ENCODE measurements at places on chromosomes 3 and 15. TPM values are rescaled to one million over a fixed set of nuclear protein-coding genes. Genes with fewer than 3 reads are reported as not detected.

The TMEM266 gene
- 0.52 TPM for total RNA-seq

The TLR9 gene
- 0.26 TPM for total RNA-seq

The IL17RE gene
- 11.9 TPM for total RNA-seq

The COL8A1 gene
- 30.2 TPM for total RNA-seq

The RHOA gene
- 379 TPM for total RNA-seq

The SLC27A2 gene
- total RNA-seq, result 8.1 TPM

The PRTG gene
- 3.7 TPM for total RNA-seq

The EPHA6 gene
- 13.2 TPM for total RNA-seq

The SNRPN gene
- 121 TPM for total RNA-seq

The SHQ1 gene
- 31.4 TPM for total RNA-seq

The AGTR1 gene
- total RNA-seq, result 4.6 TPM

Measured in ureter (tissue), 1 donor.